Retinal pigment epithelial cell (primary cell): ENCODE measurements at places on chromosomes 2 and 18.

- DNase-seq: no peak
These were observed 69.9 kb downstream of the RHOB start for GRCh38 chr2:20516646-20517341.

GRCh38 chr18:13684546-13684945 lies 41.8 kb downstream of the FAM210A start:
- DNase-seq: no peak

DNA sequence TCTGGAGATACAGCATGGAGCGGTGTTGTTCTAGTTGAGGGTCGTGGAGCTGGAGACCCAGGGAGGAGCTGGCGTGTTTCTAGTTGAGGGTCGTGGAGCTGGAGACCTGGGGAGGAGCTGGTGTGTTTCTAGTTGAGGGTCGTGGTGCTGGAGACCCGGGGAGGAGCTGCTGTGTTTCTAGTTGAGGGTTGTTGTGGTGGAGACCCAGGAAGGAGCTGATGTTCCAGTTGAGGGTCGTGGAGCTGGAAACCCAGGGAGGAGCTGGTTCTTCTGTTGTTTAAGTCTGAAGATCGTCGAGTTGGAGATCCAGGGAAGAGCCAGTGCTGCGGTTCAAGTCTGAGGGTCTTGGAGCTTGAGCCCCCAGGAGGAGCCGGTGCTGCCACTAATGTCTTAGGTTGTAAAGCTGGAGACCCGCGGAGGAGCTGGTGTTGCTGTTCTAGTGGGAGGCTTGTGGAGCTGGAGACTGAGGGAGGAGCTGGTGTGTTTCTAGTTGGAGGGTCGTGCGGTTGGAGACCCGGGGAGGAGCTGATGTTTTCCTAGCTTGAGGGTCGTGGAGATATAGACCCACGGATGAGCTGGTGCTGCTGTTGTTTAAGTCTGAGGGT lies 155.3 kb downstream of the RTP5 start:
- no peak for DNase-seq

GRCh38 chr2:133569286-133569830 lies 1.1 kb upstream of the NCKAP5 start:
- DNase-seq: no peak

- DNase-seq: no peak
These were observed 115.1 kb downstream of the CYP26B1 start for GRCh38 chr2:72032481-72033041.

DNA sequence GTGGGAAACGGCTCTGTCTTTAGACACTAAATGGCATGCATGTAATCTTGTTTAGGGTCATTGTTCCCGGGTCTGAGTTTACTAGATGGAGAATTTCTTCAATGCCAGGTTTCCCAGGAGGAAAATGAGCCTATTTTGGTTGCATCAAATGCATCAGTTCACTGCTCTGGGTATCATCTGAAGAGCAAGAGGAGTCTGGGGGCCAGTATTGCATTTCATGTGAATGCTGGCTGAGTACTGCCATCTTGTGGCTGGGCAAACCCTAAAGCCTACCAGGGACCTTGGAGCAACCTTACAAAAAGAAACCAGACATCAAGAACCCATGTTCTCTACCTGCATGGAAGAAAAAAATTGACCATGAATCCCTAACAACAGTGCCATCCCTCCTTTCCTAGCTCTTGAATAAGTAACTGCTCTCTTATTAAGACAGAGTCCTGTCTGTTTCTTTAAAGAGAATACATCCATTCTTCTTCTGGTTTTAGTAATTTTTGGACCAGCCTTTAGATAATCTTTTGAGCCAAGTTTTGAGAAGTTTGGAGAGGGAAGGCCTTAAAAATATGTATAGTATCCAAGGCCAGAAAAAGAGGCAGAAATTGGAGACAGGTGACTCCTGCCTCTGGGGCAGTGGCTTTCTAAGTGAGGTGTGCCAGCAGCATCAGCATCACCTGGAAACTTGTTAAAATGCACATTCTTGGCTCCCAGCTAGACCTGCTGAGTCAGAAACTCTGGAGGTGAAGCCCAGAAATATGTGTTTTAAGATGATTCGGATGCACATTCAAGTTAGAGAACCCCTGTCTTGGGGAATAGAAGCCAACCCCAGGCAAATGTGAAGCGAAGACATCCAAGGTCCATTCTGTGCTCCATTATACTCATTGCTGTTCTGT lies 261.0 kb upstream of the CXCR4 start:
- peak; percentile 11 for DNase-seq

DNA sequence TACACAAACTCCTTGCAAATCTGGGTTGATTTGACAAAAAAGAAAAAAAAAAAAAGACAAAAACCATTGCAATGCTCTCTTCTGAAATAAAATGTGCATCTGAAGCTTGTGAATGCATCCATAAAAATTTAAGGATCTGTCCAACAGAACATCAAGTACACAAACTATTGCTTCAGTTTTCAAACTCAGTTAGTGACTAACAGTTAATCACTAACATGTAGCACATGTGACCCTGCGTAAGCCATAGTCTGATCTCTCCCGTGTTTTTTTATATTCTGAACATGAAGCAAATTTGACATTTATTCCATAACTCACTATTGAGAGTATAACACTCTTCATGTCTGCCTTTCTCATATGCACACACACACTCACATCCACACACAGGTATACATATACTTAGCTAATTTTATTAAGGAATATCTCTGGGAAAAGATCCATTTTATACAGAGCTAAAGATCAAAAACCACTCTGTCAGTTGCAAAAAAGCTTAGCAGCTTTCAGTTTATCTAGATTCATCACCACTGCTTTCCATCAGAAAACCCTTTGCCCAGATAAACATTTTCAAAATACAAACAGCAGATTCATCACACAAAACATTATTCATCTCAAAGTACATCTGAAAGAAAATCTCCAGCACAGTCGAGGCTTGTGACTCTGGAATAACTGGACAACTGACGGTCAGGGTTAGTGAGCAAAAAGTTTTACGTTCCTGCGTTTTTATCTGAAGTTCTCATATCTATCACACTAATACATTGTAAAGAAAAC lies 1000.4 kb upstream of the ACVR2A start:
- DNase-seq: no peak

DNA sequence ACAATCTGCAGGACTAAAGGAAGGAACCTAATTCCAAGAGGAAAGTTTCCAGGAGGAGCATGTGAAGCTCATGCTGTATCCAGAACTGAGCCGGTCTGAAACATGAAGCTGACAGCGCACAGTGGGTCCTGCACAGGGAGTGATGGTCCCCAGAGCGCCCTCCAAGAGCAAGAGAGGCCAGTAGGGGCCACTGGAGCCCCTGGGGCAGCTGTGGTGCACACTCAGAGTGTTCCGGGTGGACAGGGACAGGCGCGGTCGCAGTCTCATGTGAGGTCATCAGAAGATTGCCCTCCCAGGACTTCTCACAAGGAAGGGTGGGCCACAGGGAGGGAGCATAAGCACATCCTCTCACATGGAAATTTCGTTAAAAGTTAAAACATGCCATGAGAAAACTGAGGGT lies 355.9 kb downstream of the EIPR1 start:
- no peak for DNase-seq

DNA sequence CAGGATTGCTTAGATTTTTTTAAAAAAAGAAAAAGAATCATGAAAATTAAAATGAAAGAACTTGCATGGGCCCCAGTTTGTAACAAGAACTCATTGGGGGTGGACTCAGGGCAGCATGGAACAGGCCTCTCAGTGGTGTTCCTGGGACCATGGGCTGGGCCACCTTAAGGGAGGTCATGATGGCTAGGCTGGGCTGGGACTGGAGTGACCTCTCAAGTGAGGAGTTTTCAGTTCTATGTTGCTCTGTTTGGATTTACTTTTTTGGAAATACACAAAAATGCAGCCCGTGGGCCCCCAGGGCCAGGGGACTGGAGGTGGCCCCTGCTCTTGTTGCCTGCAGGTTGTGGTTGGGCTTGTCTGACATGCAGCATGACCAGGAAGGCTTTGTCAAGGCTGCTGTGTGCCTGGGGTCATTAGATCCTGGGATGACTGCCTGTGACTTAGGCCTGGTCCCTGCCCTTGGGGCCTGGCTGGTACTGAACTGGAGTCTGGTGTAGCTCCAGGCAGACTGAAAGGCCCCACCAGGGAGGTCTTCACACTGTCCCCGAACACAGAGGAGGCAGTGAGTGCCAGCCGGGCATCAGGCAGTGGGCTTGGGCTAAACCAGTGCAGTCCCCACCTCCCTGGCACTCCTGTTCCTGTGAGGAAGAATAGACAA lies 115.6 kb downstream of the GLI2 start:
- DNase-seq: no peak

- peak; percentile 21 for DNase-seq
These were observed 58.5 kb downstream of the ROCK1 start for GRCh38 chr18:21053127-21053526.

DNA sequence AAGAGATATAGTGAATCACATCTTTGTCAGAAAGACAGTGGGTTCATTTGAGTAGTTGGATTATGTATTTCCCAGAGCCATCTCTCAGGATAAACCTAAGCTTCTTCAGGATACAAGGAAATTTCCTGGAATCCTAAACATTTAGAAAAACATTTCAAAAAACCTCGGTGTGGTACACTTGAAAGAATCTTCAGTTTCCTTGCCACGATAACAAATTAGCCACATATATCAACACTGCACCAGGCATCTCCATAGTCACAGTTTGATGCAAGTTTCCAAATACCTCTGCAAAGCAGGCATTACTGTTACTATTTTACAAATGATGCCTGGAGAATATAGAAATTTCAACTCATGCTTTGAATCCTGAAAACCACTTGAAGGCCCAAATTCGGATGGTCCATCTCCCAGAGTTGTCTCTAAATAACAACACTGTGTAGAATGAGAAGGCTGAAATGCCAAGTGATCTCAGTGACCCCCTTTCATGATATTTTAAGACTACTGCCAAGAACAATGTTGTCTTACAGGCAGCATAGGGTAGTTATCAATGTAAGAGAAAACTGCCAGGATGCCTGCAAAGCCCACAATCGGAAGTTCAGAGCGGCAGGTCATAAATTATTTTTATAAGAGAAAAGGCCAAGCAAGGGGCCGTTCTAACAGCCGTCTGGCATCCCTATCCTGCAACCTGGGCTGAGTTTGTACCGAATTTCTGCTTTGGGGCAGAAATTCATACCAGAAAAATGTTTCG lies 307.9 kb downstream of the TXNL1 start:
- no peak for DNase-seq
